ENCODE measurements at places on chromosomes 5 and 9.

GRCh38 chr9:101326035-101326434, 58.8 kb downstream of the BAAT start:
- no peak for DNase-seq

GRCh38 chr5:78562714-78563330, 85.8 kb downstream of the LHFPL2 start:
- no peak for DNase-seq

DNA sequence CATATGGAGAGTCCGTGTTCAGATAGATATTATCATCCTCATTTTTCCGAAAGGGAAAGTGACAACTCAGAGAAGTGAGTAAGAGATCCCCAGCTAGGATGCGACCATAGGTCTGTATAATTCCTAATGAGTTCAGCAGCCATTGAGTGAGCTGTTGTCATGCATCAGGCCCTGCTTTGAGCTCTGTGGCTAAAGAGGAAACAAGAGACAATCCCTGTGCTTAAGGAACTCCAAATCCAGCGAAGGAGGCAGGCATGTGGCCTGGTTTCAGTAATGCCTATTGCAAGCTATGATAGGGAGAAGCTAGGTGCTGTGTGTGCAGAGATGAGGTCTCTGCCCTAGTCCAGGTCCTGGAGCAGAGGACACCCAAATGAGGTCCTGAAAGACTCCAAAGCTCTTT, 192.8 kb downstream of the ACTL7B start:
- DNase-seq, result no peak

GRCh38 chr9:130931508-130932254, 7.4 kb downstream of the FIBCD1 start:
- peak; percentile 76 for DNase-seq

DNA sequence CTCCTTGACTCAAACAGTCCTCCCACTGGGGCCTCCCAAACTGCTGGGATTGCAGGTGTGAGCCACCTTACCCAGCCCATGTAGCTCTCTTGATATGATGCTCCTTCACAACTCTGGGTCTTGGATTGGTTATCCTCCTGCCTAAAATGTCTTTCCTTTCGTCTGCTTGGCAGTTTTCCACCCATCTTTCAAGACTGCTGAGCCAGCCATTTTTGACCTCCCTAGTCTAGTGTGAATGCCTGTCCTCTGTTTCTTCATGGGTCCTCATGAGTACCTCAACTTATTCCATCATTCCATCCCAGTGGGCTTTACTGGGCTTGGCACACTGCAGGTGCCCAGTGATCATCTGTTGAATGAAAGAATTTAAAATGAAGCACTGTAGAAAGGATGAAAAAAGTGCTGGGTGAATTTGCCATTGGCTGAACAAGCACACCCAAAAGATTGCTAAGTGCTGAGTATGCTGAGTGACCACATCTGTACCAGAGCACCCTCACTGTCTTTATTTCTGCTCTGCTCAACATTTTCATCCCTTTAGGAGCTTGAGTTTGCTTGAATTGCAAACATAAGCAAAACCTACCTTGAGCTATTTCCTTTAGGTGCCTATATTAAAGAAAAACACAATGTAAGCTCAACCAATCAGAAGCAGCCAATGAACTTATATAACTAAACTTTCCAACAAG, 84.8 kb upstream of the FAM169A start:
- DNase-seq, result no peak

- DNase-seq, result no peak
Measured at GRCh38 chr5:158375531-158375930, 516.6 kb upstream of the CLINT1 start.

GRCh38 chr5:132055808-132056609, 4.4 kb upstream of the IL3 start:
- peak; percentile 7 for DNase-seq

DNA sequence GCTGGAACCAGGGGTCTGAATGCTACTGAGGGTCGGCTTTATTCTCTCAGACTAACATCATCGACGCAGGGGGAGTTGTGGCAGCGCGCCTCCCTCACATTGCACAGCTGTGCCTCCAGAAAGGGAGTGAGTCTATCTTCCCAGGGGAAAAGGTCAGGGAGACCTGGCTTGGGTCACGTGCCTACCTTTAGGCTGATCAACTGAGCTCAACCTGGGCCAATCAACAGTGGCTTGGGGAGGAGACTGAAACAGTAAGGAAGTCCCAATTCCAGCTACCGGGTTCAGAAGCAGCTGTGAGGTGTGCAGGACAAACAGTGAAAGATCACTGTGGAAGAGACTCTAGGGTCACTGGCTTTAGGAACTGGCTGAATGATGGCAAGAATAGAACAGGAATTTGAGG, 14.3 kb downstream of the SNX30 start:
- no peak for DNase-seq

DNA sequence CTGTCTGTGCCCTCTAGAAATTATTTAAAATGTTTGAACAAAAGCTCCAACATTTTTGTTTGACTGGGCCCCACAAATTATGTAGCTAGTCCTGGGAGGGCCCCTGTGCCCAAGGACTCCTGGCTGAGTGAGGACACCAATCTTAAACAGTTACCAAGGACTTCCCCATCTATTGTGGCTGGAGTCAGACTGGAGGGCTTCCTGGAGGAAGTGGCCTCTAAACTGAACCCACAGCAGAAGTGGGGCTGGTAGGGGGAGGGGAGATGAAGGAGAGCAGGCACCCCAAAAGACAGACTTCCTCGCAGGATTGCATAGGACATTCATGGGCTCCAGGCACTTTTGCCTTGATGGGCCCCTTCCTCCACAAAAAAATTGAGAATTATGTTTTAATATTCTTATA, 8.1 kb downstream of the ADAMTS13 start:
- no peak for DNase-seq

DNA sequence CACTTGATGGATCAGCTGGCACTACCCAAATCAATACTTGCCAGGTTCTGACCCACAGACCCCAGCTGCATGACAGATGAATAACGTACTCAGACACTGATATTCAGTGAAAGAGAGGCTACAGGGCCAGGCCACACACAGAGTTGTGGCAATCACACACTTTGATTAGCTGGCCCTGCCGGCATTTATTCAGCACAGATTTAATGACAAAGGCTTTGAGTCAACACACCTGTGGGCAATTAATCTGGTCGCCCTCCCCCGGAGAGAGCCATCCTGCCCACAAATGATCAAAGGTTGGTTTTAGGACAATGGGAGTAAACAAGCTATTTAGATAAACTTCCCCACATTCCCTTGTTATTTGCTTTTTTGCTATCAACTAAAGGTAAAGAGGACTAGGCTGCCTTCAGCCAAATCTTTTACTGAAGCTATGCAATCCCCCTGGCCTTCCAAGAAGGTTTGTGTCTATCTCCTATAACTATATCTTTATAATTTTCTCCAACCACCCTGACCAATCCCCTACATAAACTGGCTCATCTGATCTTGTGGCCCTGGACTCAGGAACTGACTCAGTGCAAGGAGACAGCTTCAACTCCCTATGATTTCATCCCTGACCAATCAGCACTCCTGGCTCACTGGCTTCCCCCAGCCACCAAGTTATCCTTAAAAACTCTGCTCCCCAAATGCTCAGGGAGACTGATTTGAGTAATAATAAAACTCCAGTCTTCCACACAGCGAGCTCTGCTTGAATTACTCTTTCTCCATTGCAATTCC, 12.7 kb upstream of the TRIM32 start:
- no peak for DNase-seq

Measured in GM13977 (cell line).